ENCODE measurements at places on chromosomes 1 and 21.
A peak's percentile ranks its signal among the peaks of the same experiment; 100 is the strongest.

DNA sequence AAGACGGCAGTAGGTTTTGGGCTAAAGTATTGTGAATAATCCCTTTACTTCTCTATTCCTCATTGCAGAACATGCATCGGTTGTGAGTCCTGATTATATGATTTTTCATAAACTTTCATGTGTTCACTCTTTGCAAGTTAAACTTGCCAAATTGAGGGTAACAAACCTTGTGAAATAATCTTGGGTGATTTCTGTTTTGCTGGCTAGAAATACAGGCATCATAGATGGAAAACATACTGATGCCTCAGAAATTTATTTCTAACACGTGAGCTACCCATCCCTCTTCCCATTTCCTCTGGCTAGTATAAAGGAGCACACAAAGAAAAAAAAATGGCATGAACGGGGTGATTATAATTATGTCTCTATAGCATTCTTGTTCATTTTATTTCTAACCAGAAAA is 39.6 kb downstream of the RGS5 start:
- no peak for DNase-seq

GRCh38 chr1:230123280-230124185 is 56.5 kb downstream of the GALNT2 start:
- DNase-seq: peak; percentile 89

GRCh38 chr1:185720633-185721272 is 13.4 kb upstream of the HMCN1 start:
- peak; percentile 51 for DNase-seq

DNA sequence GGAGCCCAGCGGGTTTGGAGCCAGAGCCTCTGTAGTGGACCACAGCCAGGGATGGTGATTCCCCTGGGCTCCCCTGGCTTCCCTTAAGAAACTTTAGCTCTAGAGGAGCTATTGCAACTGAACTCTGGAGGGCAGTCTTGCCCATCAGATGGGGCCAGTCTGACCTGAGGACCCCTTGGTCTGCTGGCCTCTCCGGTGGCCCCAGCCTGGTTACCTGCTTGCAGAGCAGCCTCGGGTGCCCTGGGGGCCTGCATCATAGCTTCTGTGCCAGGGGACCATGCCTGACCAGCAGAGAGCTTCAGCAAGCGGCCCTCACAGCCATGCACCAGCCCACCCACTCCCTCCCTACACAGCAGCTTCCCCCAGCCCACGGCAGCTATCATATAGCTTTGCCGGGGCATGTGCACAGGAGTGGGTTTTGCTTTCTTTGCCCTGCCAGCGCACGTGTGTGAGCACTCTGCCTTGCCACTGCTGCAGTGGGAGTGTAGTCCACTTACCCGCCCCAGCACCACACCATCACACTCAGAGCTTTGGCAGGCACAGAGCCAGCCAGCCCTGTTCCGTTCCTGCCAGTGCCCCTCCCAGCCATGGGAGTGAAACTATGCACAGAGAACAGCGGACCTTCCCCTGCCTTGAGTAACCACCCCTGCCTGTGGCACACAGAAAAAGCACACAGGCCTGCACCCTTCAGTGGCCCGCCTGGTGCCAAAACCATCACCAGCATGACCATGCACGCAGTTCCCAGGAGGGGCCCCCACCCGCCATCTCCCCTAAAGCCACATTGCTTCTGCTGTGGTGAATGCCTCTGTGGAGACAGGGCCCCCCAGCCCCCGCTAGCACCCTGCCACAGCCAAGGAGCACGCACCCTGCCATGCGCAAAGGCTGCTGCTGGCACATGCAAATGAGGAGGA is 442.9 kb upstream of the NEGR1 start:
- no peak for DNase-seq

- DNase-seq: no peak
Observed at GRCh38 chr1:25675729-25676476, 59.3 kb downstream of the MAN1C1 start.

GRCh38 chr1:246805135-246805716 is 81.0 kb downstream of the SCCPDH start:
- no peak for DNase-seq

DNA sequence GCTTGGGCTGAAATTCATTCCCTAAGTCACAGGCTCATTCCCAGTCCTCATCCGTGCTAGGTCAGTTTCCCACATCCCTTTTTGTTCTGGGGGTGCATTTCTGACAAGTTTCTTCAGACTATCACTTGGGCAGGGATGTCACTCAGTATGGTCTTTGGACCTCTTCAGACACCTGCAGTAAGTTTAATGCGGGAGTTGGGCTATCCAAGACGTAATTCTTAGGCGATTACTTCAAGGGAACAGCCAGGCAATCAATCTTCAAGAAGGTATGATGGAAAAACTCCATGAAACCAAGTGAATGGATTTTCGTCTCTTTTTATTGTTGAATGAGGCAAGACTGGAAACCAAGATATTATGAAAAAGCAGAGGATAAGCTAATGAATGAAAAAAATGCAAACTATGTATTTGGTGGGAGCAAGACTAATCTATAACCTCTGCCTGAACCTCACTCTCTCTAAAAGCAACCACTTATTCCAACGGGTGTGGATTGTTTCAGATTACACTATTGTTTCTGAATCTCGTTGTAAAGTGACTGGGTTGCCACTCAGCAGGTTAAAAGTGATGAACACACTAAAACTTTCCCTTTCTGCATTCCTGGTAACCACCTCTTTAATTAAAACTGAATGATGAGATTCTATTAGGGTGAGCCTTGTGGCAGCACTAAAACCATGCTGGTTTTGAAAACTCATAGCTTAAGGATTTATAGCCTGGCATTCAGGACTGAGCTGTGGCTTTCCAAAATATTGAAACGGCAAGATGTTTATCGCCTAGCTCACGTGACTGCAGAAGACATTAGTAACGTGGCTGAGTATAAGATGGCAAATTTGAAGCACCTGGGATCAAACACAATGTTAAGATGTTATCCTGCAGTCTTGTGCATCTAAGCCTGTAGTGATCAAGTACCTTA is 1.1 kb downstream of the RASAL2 start:
- DNase-seq: no peak

GRCh38 chr1:109658533-109659042 is 2.7 kb downstream of the GSTM4 start:
- DNase-seq: no peak

GRCh38 chr21:41951876-41952567 is 1.8 kb downstream of the C2CD2 start:
- no peak for DNase-seq

GRCh38 chr1:119735217-119735616 is 23.5 kb downstream of the PHGDH start:
- no peak for DNase-seq

DNA sequence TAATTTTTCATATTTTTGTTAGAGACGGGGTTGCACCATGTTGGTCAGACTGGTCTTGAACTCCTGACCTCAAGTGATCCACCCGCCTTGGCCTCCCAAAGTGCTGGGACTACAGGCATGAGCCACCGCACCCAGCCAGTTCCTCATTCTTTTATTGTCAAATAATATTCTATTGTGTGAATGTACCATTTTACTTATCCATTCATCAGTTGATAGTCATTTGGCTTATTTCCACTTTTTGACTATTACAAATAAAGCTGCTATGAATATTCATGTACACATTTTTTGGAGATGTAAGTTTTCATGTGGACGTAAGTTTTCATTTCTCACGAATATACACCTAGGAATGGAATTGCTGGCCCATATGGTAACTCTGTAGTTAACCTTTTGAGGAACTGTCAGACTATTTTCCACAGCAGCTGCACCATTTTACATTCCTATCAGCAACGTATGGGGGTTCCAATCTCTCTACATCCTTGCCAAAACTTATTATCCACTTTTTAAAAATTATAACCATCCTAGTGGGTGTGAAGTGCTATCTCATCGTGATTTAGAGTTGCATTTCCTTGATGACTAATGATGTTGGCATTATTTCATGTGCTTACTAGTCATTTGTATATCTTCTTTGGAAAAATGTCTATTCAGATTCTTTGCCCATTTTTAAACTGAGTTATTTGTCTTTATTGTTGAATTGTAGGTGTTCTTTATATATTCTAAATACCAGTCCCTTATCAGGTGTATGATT is 12.7 kb downstream of the PACC1 start:
- no peak for DNase-seq

DNA sequence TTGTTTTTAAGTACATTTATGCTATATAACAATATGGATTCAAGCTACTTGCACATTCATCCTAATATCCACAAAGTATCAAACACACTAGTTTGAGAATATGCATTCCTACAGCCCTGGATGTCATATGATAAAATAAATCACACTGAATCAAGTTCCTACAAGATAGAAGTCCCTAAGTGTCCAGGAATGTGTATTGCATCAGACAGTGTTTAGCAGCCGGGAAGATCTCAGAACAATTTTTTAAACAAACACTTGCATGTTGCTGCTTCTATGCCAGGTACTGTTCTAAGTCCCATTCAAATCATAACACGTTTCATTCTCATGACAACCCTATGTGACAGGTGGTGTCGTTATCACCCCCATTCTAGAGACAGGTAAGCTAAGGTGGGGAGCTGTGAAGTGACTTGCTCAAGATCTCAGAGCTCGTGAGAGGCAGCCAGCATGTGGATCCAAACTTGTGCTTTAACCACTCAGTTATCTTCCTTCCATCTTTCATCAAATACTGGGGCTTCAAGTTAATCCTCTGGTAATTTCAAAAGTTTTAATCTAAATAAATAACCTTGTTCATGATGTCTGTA is 68.3 kb upstream of the KIF26B start:
- no peak for DNase-seq

DNA sequence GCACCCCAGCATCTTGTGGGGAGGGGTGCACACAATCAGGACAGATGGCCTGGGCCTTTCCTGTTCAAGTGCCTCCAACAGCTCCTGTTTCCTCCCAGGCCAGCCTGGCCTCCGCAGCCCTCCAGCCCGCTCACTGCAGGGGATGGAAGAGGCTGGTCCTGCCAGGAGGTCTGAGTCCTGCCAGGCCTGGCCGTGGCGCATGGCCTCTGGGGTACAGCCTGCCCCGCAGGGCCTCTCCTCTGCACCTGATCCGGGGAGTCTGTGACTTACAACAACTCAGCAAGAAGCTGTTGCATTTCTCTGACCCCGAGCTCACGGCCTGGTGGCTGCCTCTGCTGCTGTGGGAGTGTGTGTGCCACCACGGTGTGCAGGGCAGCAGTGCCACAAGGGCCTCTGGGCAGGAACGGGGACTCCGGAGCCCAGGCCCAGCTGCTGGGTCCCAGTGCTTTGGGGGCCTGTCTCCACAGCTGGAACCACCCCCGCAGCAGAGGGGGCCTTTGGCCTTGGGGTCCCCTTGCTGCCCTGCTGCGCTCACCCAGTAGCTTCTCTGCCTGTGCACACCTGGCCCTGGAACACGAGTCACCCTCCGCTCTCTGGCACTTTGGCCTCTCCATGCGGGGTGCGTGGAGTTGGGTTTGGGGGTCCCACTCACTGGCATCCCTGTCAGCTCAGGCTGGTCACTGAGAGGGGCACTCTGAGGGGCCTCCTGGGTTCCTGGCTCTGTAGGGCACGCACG is 17.4 kb upstream of the LRRC3 start:
- no peak for DNase-seq

DNA sequence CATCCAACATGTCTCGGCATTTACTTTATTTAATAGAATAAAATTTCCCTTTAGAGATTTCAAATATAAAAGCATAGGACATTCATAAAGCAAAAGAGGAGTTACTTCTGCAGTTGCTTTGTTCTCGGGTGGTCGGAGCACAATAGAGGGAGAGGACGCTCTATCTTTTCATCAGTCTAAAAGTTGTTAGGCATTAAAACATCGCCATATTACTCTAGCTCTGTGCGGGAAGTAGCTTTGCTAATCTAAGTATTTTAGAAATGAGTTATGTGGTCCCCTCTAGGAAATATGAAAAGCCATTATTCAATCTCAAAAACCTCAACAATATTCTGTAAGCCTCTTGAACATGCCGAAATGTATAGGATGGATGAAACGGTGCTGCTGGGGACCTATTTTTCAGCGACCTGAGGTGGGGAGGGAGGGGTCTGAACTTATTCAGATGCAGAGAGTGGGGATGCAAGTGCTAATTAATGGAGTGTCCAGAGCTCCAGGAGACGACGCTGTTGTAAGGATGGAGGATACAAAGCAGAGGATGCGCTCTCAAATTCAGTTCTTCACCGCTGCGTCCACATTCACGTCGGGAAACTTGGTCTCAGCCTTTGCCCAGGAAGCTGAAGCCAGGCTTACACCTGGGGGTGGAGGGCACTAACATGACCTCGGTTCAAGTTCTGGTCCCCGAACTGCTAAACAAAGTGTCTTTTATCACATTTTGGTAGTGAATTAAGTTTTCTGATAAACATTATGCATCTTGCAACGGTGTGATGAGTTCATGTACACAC is 6.3 kb downstream of the CDKN2C start:
- DNase-seq: peak; percentile 59

DNA sequence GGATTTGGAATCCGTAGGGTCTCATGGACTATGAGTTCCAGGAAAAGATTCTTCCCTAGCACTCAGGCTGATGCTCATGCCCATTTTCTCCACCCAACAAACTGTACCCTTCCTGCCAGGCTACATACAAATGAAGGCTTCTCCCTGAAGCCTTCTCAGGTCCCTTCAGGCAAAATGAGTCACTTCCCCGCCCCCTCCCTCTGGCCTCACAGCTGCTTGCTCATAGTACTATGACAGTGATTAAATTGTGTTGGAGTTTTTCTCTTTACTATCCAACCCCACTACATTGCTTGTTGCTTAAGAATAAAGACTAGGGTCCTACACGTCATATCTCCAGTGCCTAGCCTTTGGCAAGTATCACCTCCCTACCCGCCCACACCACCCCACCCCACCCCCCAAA is 207.6 kb upstream of the NFIA start:
- no peak for DNase-seq
